ENCODE measurements at places on chromosomes 13 and 19.
A peak's percentile ranks its signal among the peaks of the same experiment; 100 is the strongest.

GRCh38 chr13:110208116-110208515, 98.8 kb downstream of the COL4A1 start:
- DNase-seq: no peak

DNA sequence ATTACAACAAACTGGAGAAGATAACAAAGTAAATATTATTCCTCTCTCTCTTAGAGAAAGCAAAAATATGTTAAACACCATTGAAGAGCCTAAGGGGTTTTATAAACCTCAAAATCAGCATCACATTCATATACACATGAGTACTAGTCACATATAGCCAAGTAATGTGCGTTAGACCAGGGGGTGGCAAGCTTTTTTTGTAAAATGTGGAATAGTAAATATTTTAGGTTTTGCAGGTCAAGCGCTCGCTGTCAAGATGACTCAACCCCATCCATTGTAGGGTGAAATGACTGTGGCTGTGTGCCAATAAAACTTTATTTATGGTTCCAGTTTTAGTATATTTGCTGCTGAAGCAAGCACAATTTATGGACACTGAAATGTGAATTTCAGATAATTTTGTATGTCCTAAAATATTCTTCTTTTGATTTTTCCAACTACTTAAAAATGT, 21.7 kb downstream of the RFX2 start:
- peak; percentile 57 for DNase-seq

- no peak for DNase-seq
Observed at GRCh38 chr13:57680609-57681008, 49.1 kb downstream of the PCDH17 start.

- DNase-seq: no peak
Observed at GRCh38 chr19:18708452-18709231, 25.2 kb downstream of the CRTC1 start.

DNA sequence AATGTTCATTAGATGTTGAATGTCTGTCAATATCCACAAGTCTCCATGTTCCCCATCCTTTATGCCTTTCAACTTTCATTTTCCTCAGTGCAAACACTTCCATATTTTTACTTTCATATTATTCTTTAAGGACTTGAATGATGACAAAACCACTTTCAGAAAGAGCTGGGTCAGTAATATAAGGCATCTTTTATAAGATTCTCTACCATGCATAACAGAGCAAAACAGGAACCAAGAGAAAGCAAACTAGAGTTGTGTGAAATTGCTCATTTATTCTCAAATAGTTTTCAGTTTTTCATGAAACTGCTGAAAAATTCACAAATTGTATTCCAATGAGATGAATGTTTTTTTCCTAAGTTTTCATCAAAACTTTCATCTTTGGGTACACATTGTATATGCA, 1247.6 kb downstream of the PCDH17 start:
- no peak for DNase-seq

DNA sequence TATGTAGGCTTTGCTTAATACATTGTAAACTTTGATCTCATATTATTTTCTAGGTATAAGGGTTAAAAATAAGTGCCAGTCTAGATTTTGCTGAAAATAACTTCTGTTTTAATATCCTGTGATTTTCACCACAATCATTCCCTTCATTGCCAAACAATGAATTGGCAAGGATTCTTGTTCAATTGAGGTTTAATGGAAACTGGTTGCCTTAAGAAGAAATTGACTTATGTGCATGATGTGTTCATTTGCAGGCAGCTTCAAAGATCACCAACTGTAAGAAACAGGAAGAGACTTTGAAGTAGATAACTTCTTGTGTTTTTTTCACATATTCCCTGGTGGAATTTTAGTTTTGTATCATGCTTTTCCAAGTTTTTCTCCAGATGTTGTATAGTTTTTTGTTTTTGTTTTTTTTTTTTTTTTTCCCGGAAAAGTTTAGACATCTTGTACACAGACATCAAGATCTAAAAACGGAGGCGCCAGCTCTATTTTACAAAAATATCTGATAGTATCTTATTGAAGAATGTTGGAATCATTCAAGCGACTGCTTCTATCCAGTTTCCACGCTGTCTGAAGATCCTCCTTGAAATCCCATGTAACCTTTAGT, 108.3 kb downstream of the POSTN start:
- no peak for DNase-seq

- peak; percentile 34 for DNase-seq
Observed at GRCh38 chr19:5038631-5039271, 69.8 kb downstream of the KDM4B start.

DNA sequence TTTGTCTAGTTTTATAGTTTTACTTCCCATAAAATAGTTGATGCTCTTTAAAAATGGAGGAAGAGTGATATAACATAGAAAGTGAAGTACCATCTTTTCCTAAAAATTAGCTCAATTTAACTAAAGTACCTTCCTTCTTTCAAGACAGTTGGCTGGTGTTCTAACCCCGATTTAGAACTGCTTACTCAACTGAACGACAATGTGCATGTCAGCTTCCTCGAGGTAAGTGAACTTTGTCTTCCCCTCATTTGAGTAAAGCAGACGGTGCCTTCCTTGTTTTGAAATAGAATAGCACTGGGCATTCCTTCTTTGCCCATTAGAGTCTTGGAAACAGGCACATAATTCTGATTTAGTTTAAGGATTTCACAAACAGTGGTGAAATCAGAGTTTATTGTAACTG, 1519.2 kb downstream of the EFNB2 start:
- no peak for DNase-seq

- peak; percentile 44 for DNase-seq
Observed at GRCh38 chr13:36919171-36919832, 736 bp downstream of the SMAD9 start.

DNA sequence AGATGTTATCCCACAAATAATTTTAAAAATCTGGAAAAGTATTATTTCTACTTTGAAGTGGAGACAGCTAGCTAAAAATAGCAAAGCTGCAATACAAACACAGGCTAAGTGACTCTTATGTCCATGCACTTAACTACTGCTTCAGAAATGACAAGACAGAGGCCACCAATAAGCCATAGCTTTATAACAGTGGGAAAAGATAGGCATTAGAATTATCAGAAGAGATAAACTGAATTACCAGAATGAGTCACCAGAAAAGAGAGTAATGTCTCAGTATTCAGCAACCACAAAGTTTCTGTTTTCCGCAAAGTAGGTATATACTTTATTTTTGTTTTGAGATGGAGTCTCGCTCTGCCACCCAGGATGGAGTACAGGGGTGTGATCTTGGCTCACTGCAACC, 17.1 kb downstream of the CLN5 start:
- no peak for DNase-seq

GRCh38 chr19:33532859-33533460, 11.4 kb upstream of the PEPD start:
- no peak for DNase-seq

DNA sequence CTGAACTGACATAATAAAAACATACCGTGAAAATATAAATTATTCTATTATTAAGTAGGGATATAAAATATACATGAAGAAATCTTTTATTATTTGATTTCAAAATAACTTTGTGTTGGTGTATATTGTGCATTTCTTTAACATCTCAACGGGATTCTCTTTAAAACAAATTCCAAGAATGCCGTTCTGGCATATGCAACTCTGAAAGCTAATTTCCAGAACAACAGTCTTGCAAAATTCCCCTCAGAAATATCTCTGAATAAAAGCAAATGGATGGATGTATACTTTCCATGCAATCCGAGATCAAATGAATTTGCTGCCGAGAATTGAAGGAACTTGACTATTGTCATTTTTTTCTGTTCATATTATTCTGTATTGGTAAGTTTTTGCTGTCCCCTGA, 1579.8 kb downstream of the PCDH9 start:
- DNase-seq: no peak

DNA sequence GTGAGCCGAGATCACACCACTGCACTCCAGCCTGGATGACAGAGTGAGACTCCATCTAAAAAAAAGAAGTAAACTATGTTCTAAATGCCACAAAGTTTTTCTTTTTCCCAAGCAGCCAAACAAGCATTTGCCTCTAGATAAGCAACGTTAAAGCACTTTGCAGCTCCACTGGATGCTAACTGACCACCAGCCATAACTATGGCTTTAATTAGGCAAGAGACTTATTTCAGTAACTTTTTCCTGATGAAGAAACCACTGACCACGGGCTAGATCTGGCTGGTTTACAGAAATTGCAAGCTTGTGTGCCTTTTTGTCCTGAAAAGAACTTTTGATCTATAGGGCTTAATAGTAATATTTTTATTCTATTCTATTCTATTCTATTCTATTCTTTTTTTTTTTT, 22.1 kb downstream of the CD70 start:
- no peak for DNase-seq

GRCh38 chr19:44839276-44839675, 6.8 kb upstream of the NECTIN2 start:
- no peak for DNase-seq

DNA sequence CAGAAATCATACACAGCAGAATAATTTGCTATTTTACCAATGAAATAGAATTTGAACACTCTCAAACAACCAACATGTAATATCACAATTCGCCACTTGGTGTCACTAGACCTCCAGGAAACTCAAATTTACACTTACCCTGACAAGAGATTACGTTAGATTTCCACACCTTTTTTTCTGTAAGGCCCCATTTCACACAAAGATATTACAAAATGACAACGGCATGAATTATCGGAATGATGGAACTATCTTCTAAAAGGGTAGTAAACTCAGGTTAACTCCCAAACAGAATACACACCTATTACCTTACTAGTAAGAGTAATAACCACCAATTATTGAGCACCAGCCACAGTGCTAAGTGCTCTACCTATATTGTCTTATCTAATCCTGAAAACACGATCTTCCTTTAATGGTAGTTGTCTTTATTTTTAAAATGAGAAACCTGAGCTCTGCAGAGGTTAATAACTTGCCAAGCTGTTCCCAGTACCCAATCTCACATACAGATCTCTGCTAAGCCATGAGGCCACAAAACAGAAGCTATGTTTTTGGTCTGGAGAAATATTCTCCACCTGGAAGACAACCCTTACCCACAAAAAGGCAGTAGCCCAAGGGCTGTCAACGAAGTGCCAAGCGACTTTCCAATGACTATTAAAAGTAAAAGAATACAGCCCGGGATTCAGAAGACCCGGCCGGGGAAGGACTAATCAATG, 152.4 kb downstream of the DCLK1 start:
- peak; percentile 66 for DNase-seq

GRCh38 chr13:45833663-45834375, 17.7 kb downstream of the SIAH3 start:
- DNase-seq: peak; percentile 51

- DNase-seq: peak; percentile 7
Observed at GRCh38 chr19:28009696-28010095, 1203.3 kb downstream of the UQCRFS1 start.

- peak; percentile 12 for DNase-seq
Observed at GRCh38 chr13:92716749-92717148, 509.9 kb upstream of the GPC6 start.

- DNase-seq: peak; percentile 14
Observed at GRCh38 chr13:108915095-108915633, 285.8 kb downstream of the MYO16 start.

- no peak for DNase-seq
Observed at GRCh38 chr13:45941261-45941660, 89.7 kb upstream of the SIAH3 start.

GRCh38 chr19:15488489-15489226, 9.4 kb upstream of the PGLYRP2 start:
- DNase-seq: no peak

DNA sequence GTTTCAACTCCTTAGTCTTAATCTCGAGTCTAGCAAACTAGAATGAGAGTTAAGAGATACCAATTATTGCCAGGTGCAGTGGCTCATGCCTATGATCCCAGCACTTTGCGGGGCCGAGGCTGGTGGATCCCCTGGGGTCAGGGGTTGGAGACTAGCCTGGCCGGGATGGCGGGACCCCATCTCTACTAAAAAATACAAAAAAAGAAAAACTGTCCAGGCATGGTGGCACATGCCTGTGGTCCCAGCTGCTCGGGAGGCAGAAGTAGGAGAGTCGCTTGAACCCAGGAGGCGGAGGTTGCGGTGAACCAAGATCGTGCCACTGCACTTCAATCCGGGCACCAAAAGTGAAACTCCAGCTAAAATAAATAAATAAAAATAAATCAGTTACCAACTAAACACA, 1119.5 kb upstream of the ATXN8OS start:
- no peak for DNase-seq
